ENCODE measurements at places on chromosomes 4 and X.

DNA sequence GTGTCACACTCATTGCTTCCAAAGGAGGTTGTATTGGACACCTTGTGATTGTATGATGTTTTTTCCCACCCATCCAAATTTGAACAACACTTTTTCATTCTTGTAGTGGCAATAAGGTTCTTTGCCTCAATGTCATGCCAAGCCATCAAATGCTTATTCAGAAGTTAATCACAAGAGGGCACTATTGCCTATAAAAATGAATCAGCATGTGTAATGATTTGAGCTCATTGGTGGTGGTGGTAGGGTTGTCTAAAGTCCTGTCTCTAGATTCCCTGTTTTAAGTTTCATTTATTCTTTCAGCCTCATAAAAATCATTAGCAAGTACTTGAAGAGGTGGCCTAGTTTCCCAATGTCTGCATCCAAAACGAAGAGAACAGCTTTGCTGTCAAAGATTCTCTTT is 37.0 kb downstream of the IRS4 start:
- no peak for DNase-seq

GRCh38 chr4:154491341-154492271 is at the start of gene DCHS2:
Gene DCHS2, minus strand, starts transcription at chr4:154491799. Its CDS starts 444 bp downstream, at chr4:154491355.
- DNase-seq = no peak

DNA sequence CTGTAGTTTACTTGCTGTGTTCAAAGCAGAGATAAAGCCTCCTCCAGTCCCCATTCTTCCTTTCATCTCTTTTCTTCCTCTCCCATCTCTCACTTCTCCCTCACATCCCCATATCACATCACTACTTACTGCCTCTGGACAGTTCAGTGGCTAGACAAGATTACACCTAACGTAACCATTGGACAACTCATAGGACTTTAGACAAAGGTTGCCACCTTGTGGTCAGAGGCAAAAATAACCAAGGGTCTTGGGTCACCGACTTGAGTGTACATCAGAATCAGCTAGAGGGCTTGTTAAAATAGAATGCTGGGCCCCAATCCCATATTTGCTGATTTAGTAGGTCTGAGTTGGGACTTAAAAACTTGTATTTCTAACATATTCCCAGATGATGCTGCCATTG is 109.3 kb upstream of the DGKK start:
- no peak for DNase-seq

DNA sequence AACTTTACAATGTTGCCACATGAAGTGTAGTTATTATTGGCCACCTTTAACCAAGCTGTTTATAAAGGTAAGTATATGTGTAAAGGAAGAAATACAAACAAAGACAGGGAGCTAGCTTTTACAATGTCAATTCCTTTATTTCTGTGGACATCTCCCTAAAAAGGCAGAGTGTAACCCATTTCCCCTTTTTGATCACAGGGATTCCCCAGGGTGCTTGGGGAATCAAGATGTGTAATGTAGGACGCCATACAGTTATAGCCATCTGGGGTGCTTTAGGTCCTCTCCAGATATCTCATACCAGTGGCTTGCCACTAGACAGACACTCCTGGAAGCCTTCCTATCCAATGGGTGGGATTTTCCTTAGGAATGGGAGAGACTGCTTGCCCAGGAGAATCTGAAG is 4.2 kb upstream of the CUL4B start:
- no peak for DNase-seq

- DNase-seq = no peak
Observed at GRCh38 chr4:139416073-139416673, 37.7 kb upstream of the RAB33B start.

DNA sequence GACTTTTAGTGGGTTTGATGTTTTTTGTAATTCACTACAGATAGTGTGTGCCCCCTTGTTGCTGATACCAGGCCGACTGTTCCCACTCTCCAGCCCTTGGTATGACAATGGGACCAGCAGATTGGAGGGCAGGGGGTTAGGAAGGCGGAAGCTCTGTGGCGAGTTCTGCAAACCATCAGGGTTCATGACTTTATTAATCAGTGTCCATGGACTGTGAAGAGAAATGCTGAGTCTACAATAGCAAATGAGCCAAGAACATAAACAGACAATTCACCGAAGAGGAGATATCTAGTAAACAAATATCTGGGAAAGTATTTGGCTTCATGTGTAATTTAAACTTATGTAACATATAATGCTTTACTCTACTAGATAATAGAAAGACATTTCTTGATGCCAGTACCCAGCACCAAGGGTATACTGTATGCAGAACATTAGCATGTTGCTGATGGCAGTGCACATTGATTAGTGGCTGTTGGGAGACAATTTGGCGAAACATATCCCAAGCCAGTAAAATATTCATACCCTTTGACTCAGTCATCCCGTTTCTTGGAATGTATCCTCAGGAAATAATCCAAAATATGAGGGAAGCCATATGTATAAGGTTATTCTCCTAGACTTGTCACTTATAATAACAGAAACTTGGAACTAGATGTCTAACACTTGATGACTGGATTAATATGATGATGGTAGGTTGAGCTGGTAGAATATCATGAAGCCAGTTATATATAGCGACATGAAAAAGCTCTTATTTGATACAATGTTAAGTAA is 169.4 kb downstream of the PTTG2 start:
- DNase-seq = no peak

GRCh38 chr4:94895081-94895480 is 137.3 kb downstream of the BMPR1B start:
- DNase-seq = no peak

DNA sequence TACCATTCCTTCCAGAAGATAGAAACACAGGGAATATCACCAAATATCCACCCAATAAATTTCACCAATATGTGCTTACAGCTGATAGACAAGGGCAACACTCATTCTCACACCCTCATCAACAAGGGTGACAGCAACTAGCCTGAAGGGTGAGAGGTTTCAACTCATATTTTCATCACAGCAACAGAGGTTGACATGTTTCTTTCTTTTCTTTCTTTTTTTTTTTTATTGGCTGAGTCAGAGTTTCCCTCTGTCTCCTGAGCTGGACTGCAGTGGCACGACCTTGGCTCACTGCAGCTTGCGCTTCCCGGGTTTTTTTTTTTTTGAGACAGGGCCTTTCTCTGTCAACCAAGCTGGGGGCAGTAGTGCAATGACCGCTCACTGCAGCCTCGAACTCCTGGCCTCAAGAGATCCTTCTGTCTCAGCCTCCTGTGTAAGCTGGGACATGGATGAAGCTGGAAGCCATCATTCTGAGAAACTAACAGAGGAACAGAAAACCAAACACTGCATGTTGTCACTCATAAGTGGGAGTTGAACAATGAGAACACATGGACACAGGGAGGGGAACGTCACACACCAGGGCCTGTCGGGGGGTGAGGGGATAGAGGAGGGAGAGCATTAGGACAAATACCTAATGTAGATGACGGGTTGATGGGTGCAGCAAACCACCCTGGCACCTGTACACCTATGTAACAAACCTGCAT is 27.5 kb upstream of the ASMTL start:
- no peak for DNase-seq

- DNase-seq = no peak
Observed at GRCh38 chrX:110852180-110852579, 56.6 kb upstream of the CHRDL1 start.

- no peak for DNase-seq
Observed at GRCh38 chr4:87525636-87526295, 3.4 kb downstream of the SPARCL1 start.

GRCh38 chrX:120556251-120556650 is 4.5 kb downstream of the CUL4B start:
- no peak for DNase-seq

DNA sequence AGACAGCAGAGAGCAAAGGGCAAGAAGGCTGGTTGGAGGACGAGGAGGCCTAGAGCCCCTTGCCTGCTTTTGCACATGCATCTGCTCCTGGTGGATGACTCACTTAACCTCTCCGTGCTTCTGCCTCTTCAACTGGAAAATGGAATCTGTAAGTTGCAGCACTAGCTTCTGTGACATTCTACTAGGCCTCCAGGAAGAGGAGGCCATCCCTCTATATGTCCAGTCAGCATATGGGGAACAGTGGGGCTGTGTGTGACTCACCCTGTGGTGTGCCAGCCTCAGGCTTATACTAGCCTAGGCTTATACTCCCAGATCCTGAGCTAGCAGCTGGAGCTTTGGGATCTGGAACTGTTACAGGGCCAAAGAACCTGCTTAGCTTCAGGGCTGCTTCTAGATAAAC is 36.0 kb downstream of the RTL9 start:
- no peak for DNase-seq

GRCh38 chrX:56798866-56799758 is 70.1 kb downstream of the NBDY start:
- DNase-seq = no peak

- DNase-seq = no peak
Observed at GRCh38 chr4:85210353-85210752, 243.9 kb upstream of the WDFY3 start.

GRCh38 chr4:77225022-77225421 is 68.0 kb downstream of the CCNG2 start:
- DNase-seq = no peak

DNA sequence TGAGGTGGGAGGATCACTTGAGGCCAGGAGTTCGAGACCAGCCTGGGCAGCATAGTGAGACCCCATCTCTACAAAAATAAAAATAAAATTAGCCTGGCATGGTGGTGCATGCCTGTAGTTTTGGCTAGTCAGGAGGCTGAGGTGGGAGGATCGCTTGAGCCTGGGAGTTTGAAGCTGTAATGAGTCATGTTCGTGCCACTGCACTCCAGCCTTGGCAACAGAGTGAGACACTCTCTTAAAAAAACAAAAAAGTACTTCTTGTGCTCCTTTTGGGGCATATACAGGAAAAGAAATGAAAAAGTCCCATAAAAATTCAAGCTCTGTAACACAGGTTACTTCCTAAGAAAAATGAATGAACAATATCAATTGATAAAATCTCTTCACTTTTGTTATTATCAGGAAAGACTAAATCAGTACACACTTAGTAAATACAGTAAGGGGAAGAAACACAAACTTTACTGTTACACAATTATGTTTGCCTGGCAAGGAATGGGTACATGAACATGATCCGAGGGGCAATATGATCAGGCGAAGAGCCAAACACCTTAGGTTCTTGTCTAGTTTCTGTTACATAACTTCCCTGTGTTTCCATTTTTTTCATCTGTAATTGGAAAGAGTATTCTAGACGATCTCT is 46.9 kb downstream of the CCDC158 start:
- DNase-seq = no peak

DNA sequence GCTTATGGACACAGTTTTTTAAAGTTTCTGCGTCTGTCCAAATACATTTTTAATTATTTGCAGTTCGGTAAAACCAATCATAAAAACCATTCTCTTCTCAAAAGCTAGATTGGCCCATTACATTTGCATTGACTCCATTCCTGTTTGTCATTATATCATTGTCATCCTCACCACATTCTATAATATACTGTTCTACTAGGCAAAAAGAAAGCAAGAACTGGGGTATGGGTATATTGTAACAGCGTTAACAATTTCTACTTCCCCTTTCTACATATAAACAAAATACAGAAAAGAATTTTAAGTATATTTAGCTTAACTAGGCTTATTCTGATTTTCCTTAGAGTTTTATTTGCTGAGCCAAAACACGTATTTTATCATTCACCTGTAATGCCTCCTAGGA is 91.8 kb downstream of the RAP1GDS1 start:
- no peak for DNase-seq

Data from stimulated activated CD8-positive, alpha-beta memory T cell treated with anti-CD3 and anti-CD28 coated beads, Interleukin-4, amount 100 ng/mL, for 1 hour (primary cell).